Activated CD8-positive, alpha-beta memory T cell treated with anti-CD3 and anti-CD28 coated beads, Interleukin-2, amount 10 ng/mL, durations not matched to agents 7 days and 5 days (primary cell): ENCODE measurements at places on chromosomes 4 and X. TPM values are rescaled to one million over a fixed set of nuclear protein-coding genes. Genes with fewer than 3 reads are reported as not detected.

DNA sequence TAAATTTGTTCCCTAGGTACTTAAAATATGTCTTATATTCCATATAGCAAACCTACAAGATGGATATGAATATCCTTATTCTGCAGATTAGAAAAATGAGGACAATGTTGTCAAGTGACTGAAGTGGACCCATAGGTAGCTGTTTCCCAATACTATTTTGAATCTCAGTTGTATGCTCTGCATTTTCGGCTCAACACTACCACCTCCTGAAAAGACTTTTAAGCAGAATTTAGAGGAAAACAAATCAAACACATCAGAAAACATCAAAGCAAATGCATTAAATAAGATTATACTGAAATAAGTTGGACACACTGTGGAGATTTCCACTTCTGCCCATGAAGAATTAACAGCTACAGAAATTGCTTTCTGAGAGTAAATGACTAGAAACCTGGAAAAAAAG is 488.7 kb downstream of the TRIML1 start:
- no peak overlapping the region for H3K27ac ChIP-seq
- DNase-seq = no peak
- no peaks in the 10 kb centered on the region for H3K36me3 ChIP-seq
- no peaks in the 10 kb centered on the region for H3K4me1 ChIP-seq

DNA sequence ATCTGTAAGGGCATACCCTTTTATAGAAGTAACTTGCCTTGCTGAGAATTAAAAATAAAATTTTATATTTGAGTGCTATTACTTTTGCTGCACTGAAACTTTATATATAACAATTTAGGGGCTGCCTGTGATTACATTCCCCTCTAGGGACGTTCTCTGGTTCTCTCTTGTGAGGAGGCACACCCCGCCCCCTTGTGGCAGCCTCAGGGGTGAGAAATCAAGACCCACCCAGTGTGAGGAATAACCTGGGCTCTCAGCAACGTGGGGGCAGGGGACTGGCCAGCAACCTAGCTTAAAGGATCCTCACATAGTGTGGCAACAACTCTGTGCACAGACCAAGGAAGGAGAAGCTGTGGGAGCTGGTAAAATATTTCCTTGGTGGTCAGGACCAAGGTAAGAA is 43.7 kb downstream of the MAGEA9 start:
- no peak overlapping the region for H3K4me3 ChIP-seq
- peak; percentile 70 for DNase-seq

DNA sequence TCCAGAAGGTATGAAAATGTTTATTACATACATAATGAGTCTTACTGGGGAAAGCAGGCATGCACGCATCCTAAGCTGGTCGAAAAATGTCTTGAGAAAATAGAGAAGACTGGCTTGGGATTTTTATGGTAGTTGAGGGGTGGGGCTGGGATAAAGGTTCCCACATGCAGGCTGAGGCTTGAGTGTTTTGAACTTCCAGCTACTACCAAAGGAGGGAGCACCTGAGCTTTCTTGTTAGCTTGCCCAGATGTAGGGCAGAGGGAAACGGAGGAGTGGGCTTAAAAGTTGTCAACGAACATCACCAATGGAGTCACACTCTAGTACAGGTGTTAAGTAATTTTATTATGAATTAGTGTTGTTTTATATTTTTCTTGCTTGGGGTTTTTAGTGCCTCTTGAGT is 39.6 kb upstream of the SRPX start:
- no peak for DNase-seq
- no peak overlapping the region for H3K4me3 ChIP-seq
- H3K4me1 ChIP-seq = no peaks in the 10 kb centered on the region
- H3K27me3 ChIP-seq = no peaks in the 10 kb centered on the region
- no peaks in the 10 kb centered on the region for H3K36me3 ChIP-seq
- no peak overlapping the region for H3K27ac ChIP-seq

GRCh38 chr4:6362896-6363295 is 93.2 kb downstream of the WFS1 start:
- no peak overlapping the region for H3K27ac ChIP-seq
- DNase-seq = peak; percentile 54
- no peaks in the 10 kb centered on the region for H3K4me1 ChIP-seq
- H3K27me3 ChIP-seq = peaks cover 11% of the 10 kb centered on the region
- H3K36me3 ChIP-seq = no peaks in the 10 kb centered on the region
- no peak overlapping the region for H3K4me3 ChIP-seq

DNA sequence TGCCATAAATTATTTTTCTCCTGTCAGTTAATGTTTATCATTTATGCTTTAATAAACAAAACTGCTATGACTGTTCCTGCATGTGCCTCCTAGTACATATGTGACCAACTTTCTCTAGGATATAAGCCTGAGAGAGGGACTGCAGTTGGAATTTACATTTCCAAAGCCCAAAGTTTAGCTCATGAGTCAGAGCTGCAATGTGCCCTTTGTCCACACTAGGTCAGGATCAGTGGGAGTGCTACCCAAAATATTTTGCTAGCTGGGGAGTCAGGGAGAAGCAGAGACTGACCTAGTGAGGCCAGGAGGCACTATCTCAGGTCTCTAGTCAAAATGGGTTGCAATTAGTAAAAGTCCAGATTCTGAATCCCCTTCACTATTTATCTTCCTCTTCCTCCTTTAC is 92.7 kb downstream of the AR start:
- no peaks in the 10 kb centered on the region for H3K27me3 ChIP-seq
- DNase-seq = no peak
- H3K27ac ChIP-seq = no peak overlapping the region

DNA sequence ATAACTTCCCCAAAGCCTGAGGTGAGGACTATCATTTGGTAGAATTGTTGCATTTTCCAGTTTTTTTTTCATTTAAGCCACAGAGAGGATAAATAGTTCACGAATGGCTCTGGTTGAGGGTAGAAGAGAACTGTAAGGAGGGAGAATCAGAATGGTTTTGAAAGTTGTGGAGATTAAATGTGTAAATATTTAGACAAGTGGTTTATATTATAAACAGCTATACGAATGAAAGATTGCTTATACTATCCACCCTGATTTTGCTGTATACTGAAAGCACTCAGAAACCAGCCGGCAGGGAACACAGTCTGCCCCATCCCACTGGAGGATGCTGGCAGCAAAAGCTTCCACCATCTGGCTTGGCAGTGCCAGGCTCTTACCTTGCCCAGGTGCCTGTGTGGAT is 341.1 kb downstream of the RAPGEF2 start:
- DNase-seq = no peak
- H3K27me3 ChIP-seq = peaks cover 24% of the 10 kb centered on the region
- no peaks in the 10 kb centered on the region for H3K36me3 ChIP-seq
- no peak overlapping the region for H3K27ac ChIP-seq

- H3K4me3 ChIP-seq = no peak overlapping the region
- peaks cover 14% of the 10 kb centered on the region for H3K27me3 ChIP-seq
- no peak overlapping the region for H3K27ac ChIP-seq
- no peaks in the 10 kb centered on the region for H3K36me3 ChIP-seq
These were observed 121.9 kb upstream of the ANK2 start for GRCh38 chr4:112927544-112927943.

DNA sequence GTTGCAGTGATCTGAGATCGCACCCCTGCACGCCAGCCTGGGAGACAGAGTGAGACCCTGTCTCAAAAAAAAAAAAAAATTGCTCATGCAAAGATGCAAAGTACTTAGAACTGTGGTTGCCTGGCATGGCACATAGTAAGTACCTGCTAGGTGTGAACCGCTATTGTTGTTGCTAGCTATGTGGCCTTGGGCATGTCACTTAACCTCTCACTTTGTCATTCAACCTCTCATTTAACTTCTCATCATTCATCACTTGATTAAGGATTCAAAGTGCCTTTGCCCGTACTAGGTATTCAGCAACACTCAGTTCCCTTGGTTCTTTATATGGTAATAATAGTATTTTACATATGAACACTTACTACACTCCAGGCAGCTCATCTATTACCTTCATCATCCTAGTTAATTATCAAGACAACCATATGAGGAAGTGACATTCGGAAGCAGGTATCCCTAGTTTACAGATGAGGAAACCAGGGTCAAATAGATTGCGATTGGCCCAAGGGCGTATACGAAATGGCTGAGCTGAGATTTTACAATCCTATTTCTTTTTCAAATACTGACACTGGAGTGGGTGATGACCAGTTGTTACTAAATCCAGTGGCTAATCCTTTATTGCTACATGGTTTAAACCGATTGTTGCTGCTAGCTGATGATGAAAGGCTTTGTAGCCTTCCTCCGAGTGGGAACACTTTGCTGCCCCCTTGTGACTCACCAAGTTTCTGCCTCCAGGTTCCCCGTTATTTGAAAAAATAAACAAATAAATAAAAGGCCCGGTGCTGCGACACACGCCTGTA is 28.8 kb upstream of the SOWAHD start:
- H3K4me3 ChIP-seq = no peak overlapping the region
- H3K4me1 ChIP-seq = peaks cover 20% of the 10 kb centered on the region
- DNase-seq = peak; percentile 78
- no peaks in the 10 kb centered on the region for H3K27me3 ChIP-seq

GRCh38 chr4:111937368-111937767 is 207.9 kb upstream of the FAM241A start:
- no peak overlapping the region for H3K27ac ChIP-seq
- no peak for DNase-seq
- no peak overlapping the region for H3K4me3 ChIP-seq
- peaks cover 4% of the 10 kb centered on the region for H3K27me3 ChIP-seq
- H3K4me1 ChIP-seq = no peaks in the 10 kb centered on the region

DNA sequence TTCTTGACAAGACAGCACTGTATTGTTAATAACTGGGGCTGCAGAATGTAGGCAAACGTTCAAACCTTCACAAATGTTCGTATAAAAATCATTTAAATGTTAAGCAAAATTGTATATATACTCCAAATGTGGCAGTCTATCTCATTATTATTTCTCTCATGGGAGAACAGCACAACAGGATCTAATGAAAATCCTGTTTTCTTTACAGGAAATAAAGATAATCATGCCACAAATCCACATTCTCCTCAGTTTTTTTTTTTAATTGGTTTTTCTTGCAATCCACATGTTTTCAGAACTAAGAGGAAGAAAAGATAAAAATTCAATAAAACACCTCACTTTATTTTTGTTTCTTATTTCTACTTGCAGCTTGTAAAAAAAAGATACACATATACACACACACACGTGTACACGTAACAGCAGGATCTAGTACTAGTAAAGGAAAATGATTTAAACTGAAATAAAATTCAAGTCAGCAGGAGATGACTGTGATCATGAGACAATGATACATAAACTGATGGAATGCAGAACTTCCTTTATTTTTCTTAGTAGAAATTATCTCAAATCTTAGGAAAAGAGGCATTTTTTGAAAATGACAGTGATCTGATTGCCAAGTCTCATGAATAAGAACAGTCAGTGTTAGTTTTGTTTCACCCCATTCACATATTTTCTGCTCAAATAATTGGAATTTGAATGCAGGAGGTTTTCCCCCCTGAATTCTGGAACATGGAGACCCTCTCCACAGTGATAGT is 11.3 kb downstream of the APBB2 start:
- H3K27me3 ChIP-seq = peaks cover 23% of the 10 kb centered on the region
- peaks cover 1% of the 10 kb centered on the region for H3K36me3 ChIP-seq
- no peak overlapping the region for H3K4me3 ChIP-seq
- H3K4me1 ChIP-seq = peaks cover 11% of the 10 kb centered on the region
- DNase-seq = no peak
- no peak overlapping the region for H3K27ac ChIP-seq

- H3K27me3 ChIP-seq = no peaks in the 10 kb centered on the region
- no peak for DNase-seq
- no peak overlapping the region for H3K27ac ChIP-seq
- no peak overlapping the region for H3K4me3 ChIP-seq
- no peaks in the 10 kb centered on the region for H3K36me3 ChIP-seq
These were observed 235.8 kb downstream of the RBMX2 start for GRCh38 chrX:130637591-130637990.

DNA sequence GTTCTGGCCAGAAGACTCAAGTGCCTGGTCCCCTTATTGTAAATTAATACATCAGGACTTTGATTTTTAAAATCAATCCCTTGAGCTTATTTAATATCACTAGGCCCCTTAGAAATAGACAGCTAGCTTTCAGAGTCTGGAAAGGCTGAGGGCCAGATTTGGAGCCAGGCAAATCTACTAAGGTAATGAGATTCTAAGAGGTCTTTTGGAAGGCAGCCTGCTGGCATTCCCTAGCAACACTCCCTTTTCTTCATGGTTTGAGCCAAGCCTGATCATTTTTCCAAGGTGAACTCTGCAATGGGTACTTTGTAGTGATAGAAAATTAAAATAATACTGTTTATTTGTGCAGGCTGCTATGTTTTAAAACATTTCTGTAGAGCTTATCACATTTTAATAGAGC is 378.5 kb downstream of the FAT4 start:
- H3K27ac ChIP-seq = no peak overlapping the region
- H3K36me3 ChIP-seq = no peaks in the 10 kb centered on the region
- DNase-seq = no peak
- no peaks in the 10 kb centered on the region for H3K4me1 ChIP-seq
- no peak overlapping the region for H3K4me3 ChIP-seq

- no peaks in the 10 kb centered on the region for H3K27me3 ChIP-seq
- H3K4me1 ChIP-seq = no peaks in the 10 kb centered on the region
- H3K27ac ChIP-seq = no peak overlapping the region
- no peak for DNase-seq
- H3K36me3 ChIP-seq = no peaks in the 10 kb centered on the region
- no peak overlapping the region for H3K4me3 ChIP-seq
These were observed 725.0 kb downstream of the CCSER1 start for GRCh38 chr4:90852237-90852636.

GRCh38 chr4:185019456-185020292 is 1.4 kb downstream of the HELT start:
- H3K27ac ChIP-seq = no peak overlapping the region
- peaks cover 17% of the 10 kb centered on the region for H3K4me1 ChIP-seq
- H3K4me3 ChIP-seq = no peak overlapping the region
- H3K36me3 ChIP-seq = no peaks in the 10 kb centered on the region

DNA sequence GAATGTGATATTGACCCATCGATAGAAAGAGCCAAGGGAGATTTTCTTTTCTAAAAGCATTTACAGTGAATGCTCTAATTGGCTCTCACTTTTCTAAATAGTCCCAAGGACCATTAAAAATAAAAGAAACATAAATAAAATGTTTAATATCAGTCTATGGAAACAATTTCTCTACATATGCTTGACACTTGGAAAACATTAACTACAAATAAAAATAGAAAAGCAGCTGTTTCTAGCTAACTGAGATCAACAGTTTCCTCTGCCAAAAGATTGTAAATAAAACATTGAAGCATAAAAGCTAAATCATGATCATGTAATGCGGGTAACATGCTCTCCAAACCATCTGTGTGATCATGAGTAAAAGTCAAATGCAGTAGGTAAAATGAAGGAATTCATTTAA is 49.7 kb downstream of the CORIN start:
- peaks cover 14% of the 10 kb centered on the region for H3K27me3 ChIP-seq
- no peak overlapping the region for H3K4me3 ChIP-seq
- H3K27ac ChIP-seq = no peak overlapping the region
- H3K36me3 ChIP-seq = no peaks in the 10 kb centered on the region
- no peaks in the 10 kb centered on the region for H3K4me1 ChIP-seq

GRCh38 chrX:103756736-103757135 is 19.9 kb upstream of the PLP1 start:
- DNase-seq = no peak
- no peak overlapping the region for H3K27ac ChIP-seq
- no peak overlapping the region for H3K4me3 ChIP-seq
- no peaks in the 10 kb centered on the region for H3K27me3 ChIP-seq

Gene DMD
- 0.32 TPM for total RNA-seq

Gene TBC1D8B
- 2.2 TPM for total RNA-seq

Gene LRAT
- not detected for total RNA-seq

Gene RXFP1
- total RNA-seq = not detected

Gene CSAG2
- 0.47 TPM for total RNA-seq

Gene SORBS2
- not detected for total RNA-seq

Gene DNAAF6
- not detected for total RNA-seq
